ENCODE measurements at places on chromosomes 7 and 10.

- no peak for DNase-seq
These were observed 33.7 kb downstream of the CTTNBP2 start for GRCh38 chr7:117839507-117839906.

DNA sequence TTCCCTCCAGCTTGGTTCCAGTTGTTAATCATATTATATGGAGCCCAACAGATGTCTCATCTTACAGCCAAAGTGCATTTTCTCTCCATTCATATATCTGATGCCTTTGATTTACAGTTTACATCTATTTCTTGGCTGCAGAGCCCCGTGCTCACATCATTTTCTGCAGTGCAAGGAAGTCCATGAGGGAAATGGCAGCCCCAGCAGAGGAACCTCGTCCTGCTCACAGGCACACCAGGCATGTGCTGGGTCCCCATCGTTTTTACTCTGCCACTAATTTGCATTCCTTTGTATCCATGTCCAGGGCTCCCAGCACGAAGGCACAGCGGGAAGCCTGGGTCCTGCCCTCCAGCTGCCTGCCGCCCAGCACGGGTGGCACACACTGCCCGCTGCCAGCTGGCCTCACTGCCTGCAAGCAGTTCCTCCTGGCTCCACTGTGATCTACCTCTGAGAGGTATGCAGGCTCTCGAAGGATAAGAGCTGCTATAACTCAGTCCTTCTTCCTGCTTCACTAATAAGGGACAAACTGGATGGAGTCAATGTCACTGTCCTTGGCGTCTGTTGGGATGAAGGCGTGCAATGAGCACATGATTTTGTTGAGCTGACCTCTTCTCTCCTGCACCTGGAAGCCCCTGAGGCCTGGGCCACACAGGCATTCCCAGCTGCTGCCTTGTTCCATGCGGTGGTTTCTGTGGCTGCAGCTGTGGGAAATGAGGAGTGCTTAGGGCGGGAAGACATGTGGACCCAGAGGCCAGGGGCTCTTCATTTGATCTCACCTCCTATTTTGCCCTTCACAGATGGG lies 583.6 kb upstream of the MGMT start:
- DNase-seq, result no peak

DNA sequence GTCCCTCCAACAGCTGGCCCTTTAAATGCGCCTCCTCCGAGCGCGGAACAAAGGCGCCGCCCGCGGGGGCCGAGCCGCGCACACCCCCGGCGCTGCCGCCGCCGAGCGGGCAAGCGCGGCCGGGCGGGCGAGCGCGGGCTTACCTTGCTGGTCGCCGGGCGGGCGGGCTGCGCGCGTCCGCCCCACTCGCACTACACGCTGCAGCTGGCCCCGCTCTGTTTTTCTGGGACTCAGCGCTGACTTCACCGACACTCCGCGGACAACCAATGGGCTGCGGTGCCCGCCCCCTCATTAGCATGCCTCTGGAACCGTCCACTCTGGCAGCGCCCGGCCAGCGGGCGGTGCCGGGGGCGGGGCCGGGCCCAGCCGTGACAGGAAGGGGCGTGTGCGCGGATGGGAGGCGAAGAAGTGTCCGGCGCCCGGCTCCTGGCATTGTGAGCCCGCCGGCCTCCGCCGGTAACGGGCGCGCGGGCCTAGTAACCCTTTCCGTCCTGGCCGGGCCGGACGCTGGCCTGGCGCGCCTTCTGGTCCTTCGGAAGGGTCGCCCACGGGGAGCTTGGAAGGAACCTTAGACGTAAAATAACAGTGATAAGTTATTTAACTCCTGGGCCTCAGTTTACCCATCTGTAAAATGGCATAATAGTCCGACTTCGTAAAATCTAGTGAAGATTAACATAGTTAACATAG lies at the start of gene SORBS1:
TSS of gene SORBS1 (minus strand) at position 195 of the 687 bp plus-strand sequence. CDS start 120,236 bp downstream, outside the sequence.
- peak; percentile 92 for DNase-seq

DNA sequence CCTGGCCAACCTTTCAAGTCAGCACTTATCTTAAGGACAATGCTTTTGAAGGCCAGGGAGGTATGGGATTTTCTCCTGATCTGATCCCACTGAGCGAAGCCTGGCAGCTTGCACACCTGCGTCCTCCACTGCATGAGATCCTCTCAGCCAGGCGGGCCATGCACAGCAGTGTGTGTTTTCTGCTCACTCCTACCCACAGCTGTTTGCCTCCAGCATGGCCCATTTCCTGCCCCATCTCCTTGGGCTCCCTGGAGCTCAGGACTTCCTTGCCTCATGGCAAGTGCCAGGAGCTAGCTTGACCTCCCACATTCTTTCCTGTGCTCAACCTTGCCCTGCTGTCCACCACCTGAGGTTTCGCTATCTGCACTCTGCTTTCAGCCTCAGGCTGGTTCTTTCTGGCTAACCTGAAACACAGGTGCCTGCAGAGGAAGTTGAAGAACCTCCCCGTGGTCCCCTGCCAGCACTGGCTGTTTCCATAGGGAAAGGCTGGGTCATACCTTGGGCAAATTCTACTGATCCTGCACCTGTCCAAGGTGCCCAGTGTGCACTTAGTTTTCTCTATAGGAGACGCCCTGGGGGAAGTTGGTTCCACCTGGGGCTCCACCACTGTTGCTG lies 43.9 kb upstream of the EEPD1 start:
- no peak for DNase-seq

DNA sequence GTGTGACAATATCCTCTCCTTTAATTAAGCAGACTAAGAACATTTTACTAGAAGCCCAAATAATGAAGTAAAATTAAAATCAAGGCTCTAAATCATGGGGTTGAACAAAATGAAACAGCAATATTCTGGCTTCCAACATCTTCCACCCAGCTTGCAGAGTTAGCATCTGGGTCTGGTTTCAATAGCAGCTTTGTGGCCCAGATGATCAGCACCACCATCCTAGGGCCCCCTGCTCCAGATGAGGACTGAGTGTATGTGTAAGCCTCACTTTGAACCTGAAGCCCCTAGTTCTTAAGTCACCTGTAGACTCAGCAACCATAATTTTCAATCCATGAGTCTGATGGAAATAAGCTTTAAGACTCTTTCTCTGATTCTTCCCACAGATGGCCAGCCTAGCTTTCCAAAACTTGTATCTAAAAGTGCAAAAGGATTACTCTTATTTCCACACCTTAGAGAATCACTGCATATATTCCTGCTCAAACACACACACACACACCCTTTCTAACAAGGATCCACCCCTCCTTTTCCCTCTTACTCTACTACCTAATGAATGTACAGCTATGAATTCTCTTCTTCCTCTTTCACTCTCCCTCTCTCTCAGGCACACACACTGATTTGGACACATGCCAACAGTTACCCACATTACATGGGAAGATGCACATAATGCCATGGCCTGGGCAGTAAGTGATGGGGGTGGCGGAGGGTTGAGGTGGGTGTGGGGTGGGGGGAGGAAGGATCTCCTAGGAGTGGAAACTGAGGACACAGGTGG lies 3.5 kb downstream of the DENND11 start:
- no peak for DNase-seq

- DNase-seq, result no peak
These were observed 24.0 kb upstream of the STEAP2 start for GRCh38 chr7:90187507-90188050.

GRCh38 chr10:128040096-128040495 lies 86.1 kb downstream of the MKI67 start:
- no peak for DNase-seq

- DNase-seq, result no peak
These were observed 348.5 kb upstream of the SHH start for GRCh38 chr7:156160811-156161210.

GRCh38 chr10:131017566-131018285 lies 293.8 kb downstream of the TCERG1L start:
- DNase-seq, result no peak

DNA sequence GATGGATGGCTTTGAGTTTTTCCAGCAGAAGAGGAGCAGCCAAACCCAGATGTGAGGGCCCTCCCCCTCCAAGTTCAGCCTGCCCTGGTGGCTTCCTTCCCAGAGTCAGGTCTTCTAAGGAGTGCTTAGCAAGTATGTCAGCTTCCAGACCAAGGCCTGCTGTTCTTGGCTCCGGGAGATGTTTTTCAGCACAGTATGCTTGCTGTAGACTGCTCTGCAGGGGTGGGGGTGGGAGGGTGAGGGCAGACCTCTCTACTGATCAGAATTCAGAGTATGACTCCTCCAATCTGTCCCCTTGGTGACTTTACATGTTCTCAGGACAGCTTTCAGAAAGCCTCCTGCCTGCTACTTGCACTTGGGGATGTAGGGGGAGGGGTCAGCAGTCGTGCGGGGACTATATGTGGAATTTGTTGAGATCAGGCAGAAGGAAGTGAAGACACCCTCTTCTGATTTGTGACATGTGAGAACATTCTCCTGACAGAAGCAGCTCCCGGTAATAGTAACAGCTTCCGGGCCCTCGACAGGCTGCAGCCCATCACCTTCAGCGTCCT lies 516.4 kb upstream of the ZMIZ1 start:
- no peak for DNase-seq

- DNase-seq, result no peak
These were observed 76.1 kb downstream of the SKIDA1 start for GRCh38 chr10:21449288-21449966.

- DNase-seq, result no peak
These were observed 150.3 kb downstream of the AUTS2 start for GRCh38 chr7:69748530-69748929.

- peak; percentile 42 for DNase-seq
These were observed at the start of gene PIP4K2A for GRCh38 chr10:22714479-22715289. Gene PIP4K2A, minus strand, starts transcription at chr10:22714578. Its CDS starts 252 bp downstream, at chr10:22714326.

- no peak for DNase-seq
These were observed 150.5 kb downstream of the PTPN20 start for GRCh38 chr10:47061776-47062175.

DNA sequence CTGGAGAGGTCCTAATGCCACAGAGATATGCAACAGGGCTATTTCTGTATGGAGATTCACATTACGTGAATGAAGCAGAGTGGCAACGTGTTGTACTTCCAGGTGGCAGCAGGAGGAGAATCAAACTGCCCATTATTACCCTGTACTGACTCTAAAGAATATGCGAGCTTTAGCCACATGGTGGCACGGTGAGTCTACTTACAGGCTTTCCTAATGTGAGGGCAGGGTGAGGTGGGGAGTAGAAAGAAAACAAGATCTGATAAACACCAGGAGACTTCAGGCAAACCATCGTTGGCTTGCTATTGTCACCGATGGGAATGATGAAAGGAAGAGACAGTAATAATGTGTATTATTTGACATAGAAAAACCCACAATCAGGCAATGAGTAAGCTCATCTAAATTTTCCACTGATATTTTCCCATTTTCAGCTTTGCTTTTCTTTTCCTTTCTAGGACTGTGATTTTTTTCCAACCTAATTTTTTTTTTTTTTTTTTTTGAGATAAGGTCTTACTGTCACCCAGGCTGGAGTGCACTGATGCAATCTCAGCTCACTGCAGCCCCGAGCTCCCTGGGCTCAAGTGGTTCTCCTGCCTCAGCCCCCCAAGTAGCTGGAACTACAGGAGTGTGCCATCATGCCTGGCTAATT lies 164.3 kb downstream of the BTAF1 start:
- peak; percentile 89 for DNase-seq

GRCh38 chr10:3801558-3802192 lies 16.7 kb upstream of the KLF6 start:
- no peak for DNase-seq

DNA sequence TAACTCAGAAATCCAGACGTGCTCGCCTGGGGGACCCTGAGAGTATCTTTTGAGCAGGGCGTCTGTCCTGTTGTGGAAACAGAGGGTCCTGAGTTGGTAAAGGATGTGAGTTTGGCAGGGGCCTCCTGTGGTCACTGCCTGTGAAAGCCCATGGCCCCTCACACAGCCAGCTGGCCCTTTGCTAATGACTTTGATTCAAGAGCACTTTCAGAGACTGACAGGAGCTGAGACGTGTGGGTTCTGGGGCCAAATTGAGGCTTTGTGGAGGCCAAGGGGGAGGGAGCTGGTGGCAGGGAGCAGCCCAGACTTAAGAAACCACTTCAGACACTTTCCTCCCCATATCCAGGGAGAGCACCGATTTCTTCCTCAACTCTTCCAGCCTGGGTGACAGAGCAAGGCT lies 459.4 kb upstream of the FOXK1 start:
- DNase-seq, result no peak

DNA sequence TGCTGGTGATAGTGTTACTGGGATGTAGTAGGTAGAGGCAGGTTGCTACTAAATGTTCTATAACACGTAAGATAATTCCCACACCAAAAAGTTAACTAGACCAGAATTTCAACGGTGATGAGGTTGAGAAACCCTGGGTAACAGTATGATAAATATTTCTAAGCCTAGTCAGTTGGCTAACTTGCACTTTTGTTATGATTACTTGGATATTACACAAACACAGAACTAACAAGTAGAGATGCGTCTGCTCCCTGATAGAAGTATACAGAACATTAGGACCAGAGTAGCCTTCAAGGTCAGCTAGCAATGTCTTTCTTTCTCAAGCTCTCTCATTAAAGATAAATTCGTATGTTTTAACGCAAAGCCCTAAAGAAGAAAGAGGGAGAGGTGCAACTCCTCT lies 86.2 kb upstream of the FZD8 start:
- DNase-seq, result no peak

DNA sequence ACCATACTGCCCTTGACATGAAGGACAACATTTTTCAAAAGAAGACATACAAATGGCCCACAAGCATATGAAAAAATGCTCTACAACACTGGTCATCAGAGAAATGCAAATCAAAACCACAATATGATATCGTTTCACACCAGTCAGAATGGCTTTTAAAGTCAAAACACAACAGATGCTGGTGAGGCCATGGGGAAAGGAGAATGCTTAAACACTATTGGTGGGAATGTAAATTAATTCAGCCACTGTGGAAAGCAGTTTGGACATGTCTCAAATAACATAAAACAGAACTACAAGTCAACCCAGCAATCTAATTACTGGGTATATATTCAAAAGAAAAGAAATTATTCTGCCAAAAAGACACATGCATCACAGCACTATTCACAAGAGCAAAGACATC lies 4.2 kb upstream of the NT5C3A start:
- no peak for DNase-seq

GRCh38 chr10:5404208-5405041 lies at the start of gene TUBAL3:
Gene TUBAL3, minus strand, starts transcription at chr10:5404828. Its CDS starts 36 bp downstream, at chr10:5404792.
- DNase-seq, result peak; percentile 46

DNA sequence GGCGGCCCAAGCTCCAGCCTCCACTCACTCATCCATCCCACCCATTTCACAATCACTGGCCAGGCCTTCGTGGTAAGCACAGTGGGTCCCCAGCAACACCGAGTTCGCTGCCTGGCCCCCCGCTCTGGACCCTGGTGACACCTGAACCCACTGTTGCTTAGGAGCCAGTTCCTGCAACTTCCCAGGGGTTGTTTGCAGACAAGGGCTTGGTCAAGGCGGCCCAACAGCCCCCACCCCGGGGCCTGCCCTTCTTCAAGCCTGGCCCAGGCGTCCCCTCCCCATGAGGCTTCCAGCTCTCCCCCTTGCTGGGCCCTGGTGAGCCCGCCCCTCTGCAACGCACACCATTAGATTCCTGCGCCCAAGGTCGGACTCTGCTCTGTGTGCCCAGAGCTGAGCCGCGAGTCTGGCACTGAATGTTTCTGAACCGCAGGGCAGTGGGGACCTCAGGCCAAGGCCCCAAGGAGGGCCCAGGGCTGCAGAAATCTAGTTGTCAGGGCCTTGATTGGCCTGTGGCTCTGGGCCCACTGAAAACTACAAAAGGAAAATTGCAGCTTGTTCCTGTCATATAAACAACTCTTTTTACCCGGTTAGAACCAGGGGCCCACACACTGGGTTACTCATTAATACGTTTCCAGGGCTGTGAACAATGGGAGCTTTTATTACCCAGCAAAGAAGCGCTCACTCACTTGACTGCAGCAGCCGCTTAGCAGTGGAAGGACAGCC lies 2.1 kb upstream of the COX19 start:
- no peak for DNase-seq

Data from A172 (cell line).